Stimulated activated naive CD4-positive, alpha-beta T cell treated with Interleukin-2 at 50 U/mL for 16 hours (primary cell): ENCODE measurements at places on chromosomes 6 and 20.

DNA sequence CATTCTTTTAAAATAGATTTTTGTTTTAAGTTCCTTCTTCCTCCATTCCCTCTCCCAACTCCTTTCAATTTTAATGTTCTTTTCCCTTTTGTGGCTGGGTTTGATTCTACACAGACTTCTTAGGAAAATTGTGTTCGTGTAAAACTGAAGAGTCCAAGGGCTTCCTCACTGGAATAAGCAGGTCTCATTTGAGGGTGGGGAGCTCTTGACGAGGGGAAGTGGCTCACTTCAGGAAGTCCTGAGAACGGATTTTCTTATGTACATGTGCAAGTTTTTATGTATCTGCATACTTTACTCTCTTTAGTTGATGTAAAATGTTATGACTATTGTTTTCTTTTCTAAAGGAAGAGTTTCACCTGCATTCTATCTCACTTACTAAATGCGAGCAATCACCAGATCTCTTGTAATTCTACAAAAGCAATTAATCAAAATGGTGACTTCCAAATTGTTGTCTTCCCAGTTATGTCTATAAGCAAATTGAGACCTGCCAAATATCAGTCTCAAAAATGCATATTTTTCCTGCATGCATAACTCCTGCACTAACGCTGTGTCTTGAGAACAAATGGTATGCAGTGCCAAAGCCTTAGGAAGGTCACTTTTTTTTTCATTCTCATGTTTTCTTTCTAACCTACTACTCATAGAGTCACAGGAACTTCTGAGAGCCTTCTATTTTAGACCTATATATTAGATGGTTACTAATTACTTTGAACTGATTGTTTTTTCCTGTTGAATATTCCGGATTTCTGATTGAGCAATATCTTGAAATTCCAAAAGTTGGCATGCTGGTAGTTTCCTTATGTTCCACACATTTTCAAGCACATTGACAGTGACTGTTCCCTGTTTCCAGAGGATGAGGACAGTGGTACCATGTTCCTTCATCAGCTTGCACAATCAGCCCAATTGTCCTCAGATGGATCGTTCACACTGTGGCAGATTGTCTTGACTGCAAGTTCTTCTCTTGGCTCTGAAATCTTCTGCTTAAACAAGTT lies 251.9 kb upstream of the PRDM1 start:
- no peak for DNase-seq

DNA sequence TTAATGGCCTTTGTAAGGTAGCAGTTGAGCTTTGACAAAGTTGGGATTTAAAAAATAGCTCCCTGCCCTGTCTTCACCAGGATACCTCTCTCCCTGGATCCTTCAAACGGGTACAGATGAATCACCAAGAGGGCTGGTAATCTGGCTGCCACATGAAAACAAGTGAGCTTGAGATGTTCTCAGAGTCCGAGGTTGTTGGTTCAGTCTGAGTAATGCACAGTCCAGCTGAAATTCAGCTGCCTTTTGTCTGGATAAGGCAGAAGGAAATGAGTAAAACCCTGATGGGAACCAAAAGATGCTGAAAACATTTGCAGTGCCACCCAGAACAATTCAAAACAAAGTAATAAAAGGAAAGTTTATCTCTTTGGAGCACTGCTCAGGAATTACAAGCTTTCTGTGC lies 86.8 kb downstream of the GJA1 start:
- DNase-seq, result no peak

- no peak for DNase-seq
Measured at GRCh38 chr6:16947375-16948015, 154.4 kb upstream of the STMND1 start.

DNA sequence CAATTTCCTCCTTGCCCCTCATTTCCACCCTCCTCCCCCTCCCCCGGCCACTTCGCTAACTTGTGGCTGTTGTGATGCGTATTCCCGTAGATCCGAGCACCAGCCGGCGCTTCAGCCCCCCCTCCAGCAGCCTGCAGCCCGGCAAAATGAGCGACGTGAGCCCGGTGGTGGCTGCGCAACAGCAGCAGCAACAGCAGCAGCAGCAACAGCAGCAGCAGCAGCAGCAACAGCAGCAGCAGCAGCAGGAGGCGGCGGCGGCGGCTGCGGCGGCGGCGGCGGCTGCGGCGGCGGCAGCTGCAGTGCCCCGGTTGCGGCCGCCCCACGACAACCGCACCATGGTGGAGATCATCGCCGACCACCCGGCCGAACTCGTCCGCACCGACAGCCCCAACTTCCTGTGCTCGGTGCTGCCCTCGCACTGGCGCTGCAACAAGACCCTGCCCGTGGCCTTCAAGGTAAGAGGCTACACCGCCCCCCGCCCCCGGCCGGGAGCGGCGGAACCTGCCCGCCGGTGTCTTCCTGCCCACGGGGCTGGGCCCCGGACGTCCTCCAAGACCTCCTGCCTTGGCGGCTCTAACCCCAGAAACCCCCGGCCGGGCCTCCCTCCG lies 44.9 kb upstream of the SUPT3H start:
- peak; percentile 71 for DNase-seq

GRCh38 chr20:2285193-2285592 lies 10.6 kb upstream of the TGM3 start:
- no peak for DNase-seq

- DNase-seq, result no peak
Measured at GRCh38 chr6:164570801-164571200, 738.6 kb downstream of the C6orf118 start.

GRCh38 chr6:22078802-22079545 lies 217.9 kb downstream of the PRL start:
- DNase-seq, result no peak

- no peak for DNase-seq
Measured at GRCh38 chr6:101534386-101534785, 140.9 kb downstream of the GRIK2 start.

DNA sequence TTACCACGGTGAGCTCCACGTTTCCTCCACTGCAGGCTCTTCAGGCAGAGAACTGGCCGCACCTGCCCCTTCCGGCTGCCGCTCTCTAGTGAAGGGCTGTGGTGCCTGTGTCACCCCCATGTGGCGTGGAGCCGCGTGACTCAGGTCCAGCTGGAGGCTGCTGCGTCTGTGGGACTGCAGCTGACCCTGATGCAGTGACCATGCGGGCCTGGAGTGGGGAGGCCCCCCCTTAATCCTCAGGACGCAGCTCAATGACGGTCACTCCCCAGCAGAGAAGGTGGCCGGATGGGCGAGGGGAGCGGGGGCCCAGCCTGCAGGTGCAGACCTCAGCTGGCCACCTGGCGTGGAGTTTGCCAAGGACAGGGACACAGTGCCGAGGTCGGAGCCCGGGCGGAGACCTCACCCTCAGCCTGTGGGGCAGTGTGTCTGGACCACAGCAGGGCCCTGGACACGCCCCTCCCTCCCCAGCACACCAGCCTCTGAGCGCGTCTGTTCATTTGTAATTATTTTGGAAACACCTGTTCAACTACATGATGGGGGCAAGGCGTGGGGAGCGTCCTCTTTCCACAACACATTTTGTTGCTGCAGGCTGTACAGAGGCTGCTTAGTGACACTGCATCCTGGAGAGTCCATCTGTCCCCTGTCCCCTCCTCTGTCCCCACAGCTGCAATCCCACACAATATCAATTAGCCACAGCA lies 10.7 kb downstream of the BHLHE23 start:
- no peak for DNase-seq

DNA sequence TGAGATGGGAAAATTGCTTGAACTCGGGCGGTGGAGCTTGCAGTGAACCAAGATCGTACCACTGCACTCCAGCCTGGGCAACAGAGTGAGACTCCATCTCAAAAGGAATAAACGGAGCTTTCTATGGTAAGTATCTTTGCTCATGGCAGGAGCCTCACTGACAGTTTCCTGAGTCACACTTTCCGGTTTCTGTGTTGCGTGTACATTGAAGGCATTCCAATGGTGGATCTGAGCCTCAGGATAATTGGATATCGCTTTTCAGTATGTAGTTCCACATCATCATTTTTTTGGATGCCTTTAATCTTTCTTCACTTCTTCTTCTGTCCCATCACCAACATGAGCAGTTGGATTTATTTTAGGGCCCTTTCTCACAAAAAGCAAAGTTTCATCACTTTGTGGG lies 28.6 kb upstream of the GTSF1L start:
- DNase-seq, result no peak

- DNase-seq, result no peak
Measured at GRCh38 chr6:151365233-151365632, 26.1 kb downstream of the ZBTB2 start.

DNA sequence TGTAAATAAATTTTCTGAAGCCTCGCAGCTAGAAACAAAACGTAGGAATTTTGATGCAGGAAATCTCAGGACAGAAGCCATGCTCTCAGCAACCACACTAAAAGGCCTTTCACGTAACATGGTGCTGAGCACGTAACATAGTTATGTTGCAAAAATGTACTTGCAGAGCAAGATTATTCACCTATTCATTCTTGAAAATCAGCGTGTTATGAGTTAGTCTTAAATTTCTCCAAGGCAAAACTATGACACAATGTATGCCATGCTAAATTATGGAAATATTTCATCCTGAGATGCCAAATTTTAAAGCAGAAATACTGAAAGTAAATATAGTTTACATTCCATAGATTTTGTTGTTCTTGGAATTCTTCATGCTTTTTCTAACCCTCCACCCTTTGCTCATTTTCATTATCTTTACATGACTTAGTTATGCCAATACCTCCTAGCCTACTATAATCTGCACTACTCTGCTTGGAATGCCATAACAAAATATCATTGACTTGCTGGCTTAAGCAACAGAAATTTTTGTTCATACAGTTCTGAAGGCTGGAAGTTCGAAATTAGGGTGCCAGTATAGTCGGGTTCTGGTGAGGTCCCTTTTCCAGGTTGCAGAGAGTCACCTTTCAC lies 179.8 kb upstream of the BMP5 start:
- no peak for DNase-seq

DNA sequence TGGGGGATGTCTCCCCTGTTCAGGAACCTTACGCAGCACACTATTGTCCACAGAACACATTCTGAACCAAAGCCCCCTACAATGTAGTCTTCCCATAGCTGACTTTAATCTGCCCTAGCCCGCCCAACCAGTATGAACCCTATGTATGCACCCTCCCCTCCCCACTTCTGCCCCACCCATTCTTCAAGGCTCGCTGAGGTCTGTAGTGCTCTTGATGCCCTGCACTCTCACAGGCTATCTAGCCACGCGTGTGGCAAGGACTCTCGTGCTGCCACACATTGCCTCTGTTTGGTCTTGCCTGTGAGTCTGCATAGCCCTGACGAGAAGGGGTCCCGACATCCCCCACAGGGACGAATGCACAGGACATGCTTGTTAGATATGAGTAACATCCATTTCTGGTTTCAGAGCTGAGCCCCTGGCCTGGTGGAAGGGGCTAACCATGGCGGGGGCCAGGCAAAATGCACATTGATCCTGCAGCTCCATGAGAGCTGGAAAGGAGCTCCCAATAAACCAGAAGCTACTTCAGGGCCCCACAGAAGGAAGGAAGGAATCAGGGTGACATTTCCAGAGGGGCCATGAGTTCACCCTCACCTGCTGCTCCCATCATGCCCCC lies 22.6 kb downstream of the MOCS1 start:
- no peak for DNase-seq

DNA sequence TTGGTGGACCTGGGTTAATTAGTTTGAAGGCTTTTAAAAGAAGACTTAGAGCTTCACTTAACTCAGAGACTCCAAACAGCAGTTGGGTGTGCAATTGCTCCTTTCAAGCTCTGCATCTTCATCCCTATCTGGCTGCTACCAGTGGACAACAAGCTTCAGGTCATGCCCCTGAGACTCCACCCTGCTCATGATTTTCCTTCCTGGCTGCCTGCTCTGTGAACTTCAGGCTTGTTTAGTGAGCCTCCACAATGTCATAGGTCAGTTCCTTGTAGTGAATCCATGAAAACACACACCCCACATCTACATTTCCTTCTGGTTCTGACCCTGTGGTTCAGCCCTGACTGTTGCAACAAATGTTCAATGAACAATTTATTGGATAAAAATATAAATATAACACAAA lies 61.1 kb upstream of the MARCKS start:
- no peak for DNase-seq

- no peak for DNase-seq
Measured at GRCh38 chr6:140303218-140303949, 928.9 kb upstream of the CITED2 start.

DNA sequence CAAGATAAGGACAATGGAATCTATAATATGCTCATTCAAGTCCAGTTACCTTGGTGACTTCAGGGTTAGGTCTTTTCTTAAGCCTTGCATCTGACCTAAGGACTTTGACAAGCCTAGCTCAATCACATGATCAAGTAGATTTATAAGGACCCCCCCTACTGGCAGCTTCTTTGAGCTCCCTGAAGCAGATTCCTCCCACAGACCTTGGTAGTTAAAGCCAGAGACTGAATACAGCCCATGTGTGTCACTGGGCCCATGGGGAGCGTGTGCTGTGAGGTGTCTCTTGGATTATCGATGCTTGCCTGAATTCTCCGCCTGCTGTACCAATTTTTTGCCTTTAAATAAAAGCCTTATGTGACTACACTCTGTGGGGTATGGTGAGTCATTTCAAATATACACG lies 372.7 kb upstream of the RGS17 start:
- DNase-seq, result no peak

- no peak for DNase-seq
Measured at GRCh38 chr20:44746367-44747165, 901 bp downstream of the KCNK15 start.

- no peak for DNase-seq
Measured at GRCh38 chr6:106159531-106159940, 73.4 kb downstream of the PRDM1 start.

GRCh38 chr20:57162362-57162652 lies 104.1 kb downstream of the BMP7 start:
- DNase-seq, result no peak

DNA sequence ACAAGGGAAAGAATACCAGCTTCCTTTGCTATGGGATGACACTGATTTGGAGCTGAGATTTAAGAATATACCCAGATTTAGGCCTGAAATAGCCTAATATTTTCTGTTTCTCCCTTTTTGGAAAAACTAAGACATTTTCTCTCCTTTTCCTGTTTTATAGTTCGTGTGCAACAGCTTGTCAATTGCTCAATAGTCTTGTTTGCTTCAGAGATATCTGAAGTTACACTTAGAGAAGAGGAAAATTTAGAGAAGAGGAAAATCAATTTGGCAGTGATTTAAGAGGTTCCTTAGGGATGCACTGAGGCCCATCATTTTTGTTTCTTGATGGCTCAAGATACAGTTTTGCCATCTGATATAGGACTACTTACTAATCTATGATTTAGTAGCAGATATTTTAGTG lies 398.6 kb downstream of the RFPL4B start:
- no peak for DNase-seq

DNA sequence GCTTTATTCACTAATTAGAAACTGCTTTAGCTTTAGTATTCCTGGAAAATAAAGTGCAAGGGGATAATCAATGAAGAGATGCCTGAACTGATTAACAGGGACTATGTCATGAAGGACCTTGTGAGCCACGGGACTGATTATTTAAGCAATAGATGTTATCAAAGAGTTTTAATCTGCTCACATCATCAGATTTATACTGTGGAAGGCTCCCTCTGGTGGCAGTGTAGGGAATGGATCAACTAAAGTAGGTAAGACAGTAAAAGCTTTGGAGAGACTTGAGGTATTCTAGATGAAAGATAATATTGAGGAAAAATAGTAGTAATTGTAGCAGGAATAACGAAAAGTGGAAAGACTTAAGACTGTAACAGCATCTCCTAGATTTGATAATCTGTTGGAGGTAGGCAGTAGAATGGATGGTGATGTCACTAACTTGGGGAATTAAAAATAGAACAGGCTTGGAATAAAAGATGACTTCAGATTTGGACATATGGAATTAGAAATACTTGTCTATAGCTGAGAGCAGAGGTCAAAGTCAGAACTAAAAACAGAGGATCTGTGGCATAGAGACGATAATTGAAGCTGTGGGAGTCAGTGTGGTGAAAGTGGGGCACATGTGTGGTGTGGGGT lies 80.3 kb upstream of the HTR1E start:
- DNase-seq, result no peak
